LHCN-M2 (cell line): ENCODE measurements at places on chromosomes 16 and 17.

DNA sequence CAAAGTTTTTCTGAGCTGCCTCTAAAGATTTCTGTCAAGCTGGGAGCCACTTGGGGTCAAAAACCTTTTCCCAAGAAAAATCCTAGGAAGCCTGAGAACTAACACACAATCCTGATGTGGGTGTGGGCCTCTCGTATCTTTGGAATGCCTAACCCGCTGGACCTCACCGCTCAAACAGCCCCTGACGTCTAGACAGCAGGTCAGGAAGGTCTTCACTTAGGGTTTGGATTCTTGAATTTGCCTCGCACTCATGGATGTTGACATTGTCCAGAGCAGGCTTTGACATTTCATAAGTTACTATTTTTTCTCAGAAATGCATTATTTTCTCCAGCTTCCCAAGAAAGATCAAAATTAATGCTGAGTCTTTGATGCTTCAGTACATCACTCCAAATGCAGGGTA, 18.9 kb downstream of the TEX2 start:
- DNase-seq: no peak

- peak; percentile 8 for DNase-seq
Measured at GRCh38 chr17:79095345-79096055, 20.9 kb downstream of the ENGASE start.

DNA sequence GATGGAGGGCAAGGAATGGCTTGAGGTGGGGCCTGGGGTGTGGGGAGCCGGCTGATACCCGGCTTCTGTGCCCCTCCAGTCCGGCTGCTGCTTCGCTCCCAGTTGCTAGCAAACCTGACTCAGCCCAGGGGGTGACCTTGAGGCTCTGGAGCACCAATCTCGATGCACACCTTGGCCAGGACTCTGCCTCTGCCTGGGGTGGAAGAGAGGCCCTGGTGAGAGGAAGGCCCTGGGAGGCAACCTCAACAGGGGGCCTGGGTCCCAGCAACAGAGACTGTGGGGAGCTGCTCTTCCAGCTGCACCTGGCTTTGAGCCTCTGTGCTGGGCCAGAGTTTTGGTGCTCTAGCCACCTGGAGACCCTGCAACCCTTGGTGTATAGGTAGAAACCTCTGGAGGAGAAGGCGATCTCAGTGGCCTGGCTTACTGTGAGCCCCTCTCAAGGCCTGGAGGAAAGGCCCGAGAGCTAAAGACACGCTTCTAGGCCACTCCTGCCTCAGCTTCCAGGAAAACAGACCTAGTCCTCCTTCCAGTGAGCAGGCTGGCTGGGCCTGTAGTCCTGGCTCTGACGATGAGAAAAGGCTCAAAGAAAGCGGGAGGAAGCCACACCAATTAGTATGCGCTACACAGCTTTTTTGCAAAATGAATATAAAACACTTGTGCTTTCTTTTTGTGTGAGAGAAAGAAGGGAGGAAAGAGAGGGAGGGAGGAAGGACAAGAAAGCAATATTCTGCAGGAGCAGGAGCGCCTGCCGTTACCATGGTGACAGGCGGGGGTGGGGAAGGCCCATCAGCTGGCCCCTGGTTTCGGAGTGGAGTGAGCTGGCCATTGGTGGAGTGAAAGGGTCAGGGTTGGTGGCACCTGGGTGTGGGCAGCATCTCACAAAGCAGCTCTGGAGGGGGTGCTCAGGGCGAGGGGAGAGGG, 51.0 kb downstream of the VAC14 start:
- no peak for DNase-seq

DNA sequence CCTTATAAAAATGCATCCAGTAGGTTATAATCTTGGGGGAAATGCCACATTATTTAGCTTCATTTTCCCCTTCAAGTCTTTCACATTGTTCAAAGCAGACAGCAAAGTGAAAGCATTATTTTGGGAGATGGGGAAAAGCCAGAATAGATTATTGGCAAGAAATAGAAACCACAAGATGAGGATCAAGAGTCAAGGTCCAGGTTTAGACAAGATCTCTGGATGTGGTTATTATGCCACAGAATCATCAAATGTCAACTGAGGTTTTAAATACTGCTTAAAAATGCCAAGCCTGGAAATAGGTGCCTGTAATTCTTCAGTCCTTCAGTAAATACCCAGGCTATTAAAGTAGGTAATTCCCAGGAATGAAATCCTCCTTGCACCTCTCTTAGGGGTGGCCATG, 65.1 kb upstream of the ALOX12 start:
- DNase-seq: no peak

GRCh38 chr16:55324285-55325079, 479 bp downstream of the IRX6 start:
- peak; percentile 12 for DNase-seq

DNA sequence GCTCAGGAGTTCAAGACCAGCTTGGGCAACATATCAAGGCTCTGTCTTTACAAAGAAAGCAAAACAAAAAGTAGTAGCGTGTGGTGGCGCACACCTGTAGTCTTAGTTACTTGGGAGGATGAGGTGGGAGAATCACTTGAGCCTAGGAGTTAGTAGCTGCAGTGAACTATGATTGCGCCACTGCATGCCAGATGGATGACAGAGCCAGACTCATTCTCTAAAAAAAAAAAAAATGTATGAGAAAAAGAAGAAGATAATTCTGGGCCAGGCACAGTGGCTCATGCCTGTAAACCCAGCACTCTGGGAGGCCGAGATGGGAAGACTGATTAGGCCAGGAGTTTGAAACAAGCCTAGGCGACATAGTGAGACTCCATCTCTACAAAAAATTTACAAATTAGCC, 28.5 kb downstream of the STAT5B start:
- peak; percentile 37 for DNase-seq

DNA sequence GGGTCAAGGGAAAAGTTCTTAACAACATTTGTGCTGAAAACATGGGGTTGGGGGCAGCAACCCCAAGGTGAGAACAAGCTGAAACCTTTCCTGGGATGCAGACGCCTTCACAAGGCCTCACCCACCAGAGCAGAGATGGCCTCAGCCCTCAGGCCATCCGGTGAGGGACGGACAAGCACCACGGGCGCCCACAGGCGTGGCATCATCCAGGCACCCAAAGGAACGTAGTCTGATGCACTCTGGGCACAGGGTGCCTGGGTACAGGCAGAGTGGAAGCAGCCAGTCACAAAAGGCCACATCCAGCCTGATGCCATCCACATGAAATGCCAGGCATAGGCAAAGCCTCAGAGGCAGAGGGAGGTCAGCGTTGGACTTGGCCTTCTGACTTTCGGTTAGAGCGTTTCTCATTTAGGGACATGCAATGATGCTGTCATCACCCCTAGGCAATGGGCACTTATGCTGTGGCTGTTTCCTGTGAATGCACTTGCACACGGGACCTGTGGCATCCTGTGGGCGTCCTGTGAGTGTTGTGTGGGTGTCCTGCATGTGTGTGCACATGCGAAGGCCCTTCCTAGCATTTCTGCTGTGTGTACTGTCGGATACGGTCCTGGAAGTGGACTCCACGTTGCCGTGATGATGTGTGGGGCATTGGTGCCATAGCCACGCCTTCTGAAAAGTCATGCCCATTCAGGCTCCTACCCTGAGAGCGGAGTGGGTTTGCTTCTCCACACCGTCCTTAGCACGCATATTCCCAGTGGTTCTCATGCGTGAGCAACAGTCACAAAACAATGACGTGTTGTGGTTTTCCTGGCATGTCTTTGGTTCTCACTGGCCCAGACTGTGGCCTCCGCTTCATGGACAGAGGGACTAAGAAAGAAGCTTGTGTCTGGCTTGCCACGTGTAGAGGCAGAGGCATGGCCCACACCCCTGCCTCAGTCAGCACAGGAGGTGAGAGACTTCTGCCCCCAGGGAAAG, 52.7 kb upstream of the ZNF469 start:
- DNase-seq: no peak
